Inflammatory macrophage treated with lipopolysaccharide for 4 hours (primary cell): ENCODE measurements at places on chromosomes 4 and X.
A peak's percentile ranks its signal among the peaks of the same experiment; 100 is the strongest.

DNA sequence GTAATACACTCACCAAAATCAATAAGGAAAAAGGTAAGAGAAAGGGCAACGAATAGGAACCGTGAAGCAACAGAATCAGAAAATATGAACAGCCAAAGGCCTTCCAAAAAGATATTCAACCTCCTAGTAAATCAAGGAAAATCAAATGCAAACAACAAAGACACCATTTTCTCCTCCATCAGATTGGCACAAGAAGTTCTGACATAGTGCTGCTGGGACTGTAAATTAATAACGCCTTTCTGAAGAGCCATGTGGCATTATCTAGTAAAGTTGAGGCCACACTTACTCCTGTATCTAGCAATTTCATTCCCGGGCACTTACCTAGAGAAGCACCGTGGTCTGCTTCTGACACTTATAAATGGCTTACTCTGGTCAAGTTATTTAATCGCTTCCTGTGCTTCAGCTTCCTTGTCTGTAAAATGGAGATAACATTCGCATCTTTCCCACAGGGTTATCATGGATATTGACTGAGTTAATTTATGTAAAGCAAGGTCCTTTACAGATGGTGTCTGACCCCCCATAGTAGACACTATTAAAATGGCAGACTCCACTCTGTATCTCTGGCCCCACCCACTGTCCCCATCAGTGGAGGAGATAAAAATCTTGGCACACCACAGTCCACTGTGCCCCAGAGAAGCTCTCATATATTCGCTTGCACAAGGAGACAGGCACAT, 20.5 kb upstream of the ENPP6 start:
- no peak for DNase-seq

- DNase-seq = no peak
Measured at GRCh38 chr4:147740176-147740575, 8.3 kb downstream of the ARHGAP10 start.

GRCh38 chr4:79147251-79147650, 178.6 kb downstream of the NAA11 start:
- no peak for DNase-seq

DNA sequence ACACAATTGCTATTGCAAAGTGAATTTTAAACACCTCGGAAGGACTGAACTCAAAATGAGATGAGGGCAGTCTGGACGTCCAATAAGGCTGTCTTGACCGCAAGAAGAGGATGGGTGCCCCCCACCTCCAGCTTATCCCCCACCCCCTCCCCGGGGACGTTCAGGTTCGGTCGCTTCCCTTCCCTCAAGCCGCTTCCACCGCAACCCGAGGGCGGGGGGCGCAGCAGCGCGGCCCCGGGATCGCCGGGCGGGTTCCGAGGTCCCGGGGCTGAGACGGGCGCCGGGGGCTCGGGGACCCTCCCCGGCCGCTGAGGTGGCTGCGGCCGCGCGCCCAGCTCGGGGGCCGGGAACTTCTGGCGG, 480 bp downstream of the USP46 start:
- no peak for DNase-seq

DNA sequence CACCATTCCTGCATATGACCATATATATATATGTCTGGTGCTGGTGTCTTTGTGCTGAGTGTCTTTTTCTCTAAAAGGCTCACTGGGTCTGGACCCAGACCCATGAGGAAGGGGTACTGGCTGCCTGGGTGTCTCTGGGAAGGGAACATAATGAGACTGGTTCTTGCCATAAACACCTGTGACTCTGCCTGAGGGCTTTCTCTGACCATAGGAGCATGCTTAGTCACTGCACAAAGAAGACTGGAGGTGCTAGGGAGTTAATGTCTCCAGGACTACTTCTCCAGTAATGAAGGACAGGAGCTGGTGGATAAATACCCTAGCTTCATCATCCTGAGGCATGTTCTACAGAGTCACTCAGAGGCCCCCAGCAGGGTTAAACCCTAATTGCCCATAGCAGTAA, 47.1 kb upstream of the CASK start:
- DNase-seq = no peak

GRCh38 chr4:149735796-149736195, 79.8 kb downstream of the IQCM start:
- DNase-seq = no peak

GRCh38 chr4:26325191-26325590, 4.4 kb downstream of the RBPJ start:
- DNase-seq = peak; percentile 69

DNA sequence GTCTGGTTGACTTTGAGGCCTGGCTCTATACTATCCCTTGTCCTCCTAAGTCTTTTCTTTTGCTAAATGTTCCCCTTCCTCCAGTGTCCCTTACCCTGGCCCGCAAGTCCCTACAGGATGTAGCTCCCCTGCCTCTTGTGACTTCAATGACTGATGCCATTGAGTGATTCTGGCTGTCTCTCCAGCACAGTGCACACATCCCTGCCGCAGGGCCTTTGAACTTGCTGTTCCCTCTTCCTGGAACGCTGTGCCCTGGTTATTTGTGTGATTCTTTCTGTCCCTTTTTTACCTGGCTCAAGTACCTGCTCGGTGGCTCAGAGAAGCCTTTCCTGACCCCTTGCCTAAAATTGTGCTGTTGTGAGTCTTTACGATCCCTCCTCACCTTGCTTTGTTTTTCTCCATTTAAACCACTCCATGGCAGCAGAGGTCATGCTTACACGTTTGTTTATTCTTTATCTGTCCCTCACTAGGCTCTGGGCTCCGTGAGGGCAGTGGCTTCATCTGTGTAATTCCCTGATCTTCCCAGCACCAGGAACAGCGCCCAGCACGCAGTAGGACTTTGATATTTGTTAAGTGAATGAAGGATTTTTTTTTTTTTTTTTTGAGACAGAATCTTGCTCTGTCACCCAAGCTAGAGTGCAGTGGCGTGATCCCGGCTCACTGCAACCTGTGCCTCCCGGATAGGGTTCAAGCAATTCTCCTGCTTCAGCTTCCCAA, 17.6 kb downstream of the MSX1 start:
- DNase-seq = no peak

- DNase-seq = no peak
Measured at GRCh38 chrX:153875391-153876111, 10.4 kb downstream of the L1CAM start.

GRCh38 chrX:121365572-121366161, 318.3 kb downstream of the GLUD2 start:
- no peak for DNase-seq

DNA sequence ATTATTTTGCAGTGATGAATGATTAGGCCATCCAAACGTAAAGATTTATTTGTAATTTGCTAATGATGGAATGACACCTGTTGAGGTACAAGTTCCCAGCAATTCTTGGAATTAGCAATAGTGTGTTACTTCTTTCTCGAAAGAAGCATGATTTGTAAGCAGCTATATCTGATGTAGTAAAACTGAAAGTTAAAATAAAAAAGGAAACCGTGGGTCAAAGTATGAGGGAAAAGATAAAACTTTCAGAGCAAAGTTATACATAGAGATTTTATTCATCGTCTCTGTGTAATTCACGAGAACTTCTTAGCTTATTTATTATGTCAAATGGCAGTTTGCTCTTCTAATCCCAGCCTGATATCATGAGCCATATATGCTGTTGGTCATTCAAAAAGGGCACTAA, 59.0 kb downstream of the NFKB1 start:
- peak; percentile 48 for DNase-seq

DNA sequence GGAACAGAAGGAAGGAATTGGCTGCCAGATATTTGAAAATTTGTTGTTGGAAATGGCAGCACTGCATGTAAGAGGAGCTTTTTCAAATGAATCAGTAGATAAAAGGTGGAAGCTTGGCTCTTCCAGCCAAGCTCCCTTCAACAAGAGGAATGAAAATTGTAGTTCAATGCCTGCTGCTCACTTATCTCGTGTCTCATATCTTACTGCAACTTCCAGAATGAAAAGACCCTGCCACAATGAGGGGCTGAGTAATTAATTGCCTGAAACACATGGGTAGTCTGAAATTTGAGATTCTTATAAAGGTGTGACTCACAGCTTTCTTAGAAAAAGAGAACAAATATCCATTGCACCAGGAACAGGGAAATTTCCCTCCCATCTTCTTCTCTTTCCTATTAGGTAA, 53.0 kb downstream of the HAND2 start:
- no peak for DNase-seq

DNA sequence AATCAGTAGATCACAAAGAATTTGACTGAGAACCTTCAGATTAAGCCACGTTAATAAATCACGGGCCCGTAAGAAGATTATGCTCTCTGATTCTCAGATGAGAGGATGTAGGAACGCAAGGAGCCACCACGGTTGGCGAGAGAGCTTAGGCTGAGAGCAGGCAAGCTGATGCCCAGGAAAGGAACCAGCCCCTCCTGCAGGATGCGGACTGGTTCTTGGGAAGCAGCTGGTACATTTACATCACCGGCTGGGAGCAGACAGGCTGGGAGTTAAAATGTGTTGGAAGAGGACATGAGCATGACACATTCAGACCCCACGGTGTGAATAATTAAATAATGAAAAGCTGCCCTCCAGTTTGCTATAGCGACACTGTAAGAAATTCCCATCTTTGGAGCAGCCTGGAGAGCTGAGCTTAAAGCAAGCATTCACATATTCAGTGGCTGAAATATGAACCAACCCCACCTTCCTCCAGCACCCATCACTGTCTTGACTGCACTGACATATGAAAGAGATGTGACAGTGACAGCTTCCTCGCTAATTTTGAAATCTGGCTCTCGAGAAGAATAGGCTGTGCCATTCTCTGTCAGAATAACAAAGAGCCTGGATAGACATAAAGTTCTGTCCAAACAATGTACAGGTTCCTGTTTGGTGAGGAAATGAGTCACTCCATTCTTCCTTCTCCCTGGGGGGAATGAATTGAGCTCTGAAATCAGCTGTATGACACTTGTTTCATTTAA, 33.1 kb downstream of the LNX1 start:
- peak; percentile 13 for DNase-seq

DNA sequence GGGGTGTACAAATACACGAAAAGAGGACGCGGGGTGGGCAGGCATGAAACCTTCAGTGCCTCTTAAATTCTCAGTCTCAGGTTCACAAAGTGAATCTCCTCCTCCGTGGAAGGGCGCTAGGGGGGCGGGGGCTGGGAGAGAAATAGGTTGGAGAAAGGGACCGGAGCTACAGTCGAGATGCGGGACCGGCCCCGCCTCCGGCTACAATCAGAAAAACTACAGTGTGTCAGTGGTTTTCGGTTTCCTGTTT, 3.4 kb downstream of the MAML3 start:
- no peak for DNase-seq

DNA sequence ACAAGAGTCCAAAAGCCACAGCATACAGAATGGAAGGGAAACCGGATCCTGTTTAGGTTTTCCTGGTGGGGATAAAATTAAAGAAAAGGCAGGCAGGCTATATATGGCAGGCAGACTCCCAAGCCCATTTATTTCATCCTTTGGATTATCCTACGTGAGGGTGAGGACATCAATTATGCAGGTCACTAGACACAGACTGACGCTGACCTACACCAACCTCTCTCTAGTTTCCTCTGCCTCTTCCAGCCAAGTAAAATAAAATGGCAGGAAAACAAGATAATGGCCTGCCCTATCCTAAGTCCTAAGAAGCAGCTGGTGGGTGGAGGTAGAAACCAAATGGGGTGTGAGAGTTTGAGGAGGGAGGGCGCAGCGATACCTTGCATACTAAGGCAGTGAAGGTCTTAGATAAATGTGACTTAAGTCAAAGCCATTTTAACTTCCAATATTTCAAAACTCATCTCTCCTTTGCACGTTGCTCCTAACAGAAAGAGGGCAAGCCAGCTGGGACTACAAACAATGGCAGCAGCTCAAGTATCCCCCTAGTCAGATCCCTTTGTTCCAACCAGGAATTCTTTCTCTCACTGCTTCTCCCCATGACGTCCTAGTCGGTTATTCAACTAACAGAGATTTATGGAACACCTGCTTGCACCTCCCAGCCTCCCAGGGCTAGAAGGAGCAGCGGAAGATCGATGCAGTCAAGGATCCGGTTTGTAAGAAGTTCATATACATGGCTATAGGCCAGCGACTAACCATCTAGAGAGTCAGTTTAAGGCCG, 72.8 kb downstream of the IRF2 start:
- no peak for DNase-seq

DNA sequence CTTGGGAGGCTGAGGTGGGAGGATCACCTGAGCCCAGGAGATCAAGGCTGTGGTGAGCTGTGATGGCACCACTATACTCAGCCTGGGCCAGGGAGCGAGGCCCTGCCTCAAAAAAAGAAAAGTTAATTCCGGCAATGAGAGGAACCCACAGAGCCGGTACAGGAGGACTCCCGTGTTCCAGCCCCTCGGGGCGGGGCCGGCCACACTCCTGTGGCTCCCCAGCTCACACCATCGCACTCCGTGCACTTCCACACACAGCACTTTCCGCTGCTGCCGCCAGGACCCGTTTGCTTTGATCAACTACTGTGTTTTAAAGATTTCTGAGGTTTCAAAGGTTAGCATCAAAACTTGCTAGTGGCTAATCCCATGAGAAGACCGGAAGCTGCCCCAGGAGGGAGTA, 171.7 kb downstream of the AFAP1 start:
- no peak for DNase-seq

GRCh38 chr4:23368081-23368697, 521.7 kb downstream of the PPARGC1A start:
- no peak for DNase-seq

GRCh38 chrX:34805951-34806350, 136.6 kb upstream of the FAM47B start:
- no peak for DNase-seq

GRCh38 chrX:147675819-147676218, 235.9 kb upstream of the FMR1 start:
- no peak for DNase-seq

- DNase-seq = peak; percentile 32
Measured at GRCh38 chrX:154457491-154458115, 478 bp upstream of the PLXNA3 start.

DNA sequence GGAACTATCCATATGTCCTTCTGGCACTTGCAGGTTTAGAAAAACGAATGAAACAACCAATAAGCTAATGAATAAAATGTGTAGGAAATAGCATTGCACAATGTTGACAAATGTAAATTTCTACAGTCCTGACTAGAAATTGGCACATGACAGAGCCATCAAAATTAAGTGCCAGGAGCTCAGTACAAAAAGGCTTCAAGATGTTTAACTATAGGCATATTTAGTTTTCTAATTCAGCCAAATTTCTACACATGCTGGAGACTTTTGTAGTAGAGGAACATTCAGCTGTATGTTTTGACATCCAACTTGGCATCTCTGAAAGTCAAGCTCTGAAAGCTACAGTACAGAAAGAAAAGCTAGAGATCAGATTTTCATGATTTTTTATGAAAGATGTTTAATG, 1999.4 kb upstream of the AGA start:
- no peak for DNase-seq

- no peak for DNase-seq
Measured at GRCh38 chrX:2192584-2193272, 308.0 kb downstream of the DHRSX start.

GRCh38 chr4:83149865-83150652, 35.5 kb upstream of the PLAC8 start:
- DNase-seq = peak; percentile 84

DNA sequence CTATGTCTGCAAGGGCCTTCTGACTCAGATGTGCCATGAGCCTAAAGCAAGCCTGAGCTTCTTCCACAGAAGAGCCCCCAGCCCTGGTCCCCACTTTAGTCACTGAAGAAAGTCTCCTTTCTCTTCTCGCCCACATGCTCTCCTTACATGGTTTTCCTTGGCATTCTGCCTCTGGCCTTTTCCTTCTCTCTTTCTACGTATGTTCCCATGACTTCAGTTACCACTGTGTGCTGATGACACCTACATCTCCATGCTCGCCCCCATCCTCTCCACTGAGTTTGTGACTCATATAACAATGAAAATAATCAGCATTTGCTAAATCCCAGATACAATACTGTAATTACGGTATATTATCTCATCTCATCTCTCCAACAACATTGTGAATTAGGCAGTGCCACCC, 149.3 kb downstream of the AMMECR1 start:
- DNase-seq = peak; percentile 16

GRCh38 chr4:105520819-105521790, 31.3 kb upstream of the ARHGEF38 start:
- peak; percentile 39 for DNase-seq
